ENCODE measurements at places on chromosomes 2 and 18. TPM values are rescaled to one million over a fixed set of nuclear protein-coding genes. Genes with fewer than 3 reads are reported as not detected.

DNA sequence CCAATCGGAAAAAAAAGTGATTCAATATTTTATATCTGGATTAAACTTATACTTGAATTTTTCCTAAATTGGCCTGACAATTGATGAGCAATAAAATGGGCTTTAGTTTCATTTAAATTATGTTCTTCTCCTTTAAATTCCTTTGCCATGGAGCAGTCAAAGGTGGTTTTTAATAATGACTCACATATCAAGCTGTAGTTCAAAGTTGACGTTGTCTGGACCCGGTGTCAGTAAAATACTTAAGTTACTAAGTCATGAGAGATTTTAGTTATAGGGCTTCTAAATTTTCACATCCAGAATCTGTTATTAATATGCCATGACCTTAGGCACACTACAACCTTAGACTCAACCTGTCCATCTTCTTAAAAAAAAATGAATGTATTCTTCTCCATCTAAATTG lies 62.5 kb downstream of the CDH2 start:
- DNase-seq: no peak

- DNase-seq: no peak
Observed at GRCh38 chr2:239968717-239969116, 56.4 kb downstream of the NDUFA10 start.

DNA sequence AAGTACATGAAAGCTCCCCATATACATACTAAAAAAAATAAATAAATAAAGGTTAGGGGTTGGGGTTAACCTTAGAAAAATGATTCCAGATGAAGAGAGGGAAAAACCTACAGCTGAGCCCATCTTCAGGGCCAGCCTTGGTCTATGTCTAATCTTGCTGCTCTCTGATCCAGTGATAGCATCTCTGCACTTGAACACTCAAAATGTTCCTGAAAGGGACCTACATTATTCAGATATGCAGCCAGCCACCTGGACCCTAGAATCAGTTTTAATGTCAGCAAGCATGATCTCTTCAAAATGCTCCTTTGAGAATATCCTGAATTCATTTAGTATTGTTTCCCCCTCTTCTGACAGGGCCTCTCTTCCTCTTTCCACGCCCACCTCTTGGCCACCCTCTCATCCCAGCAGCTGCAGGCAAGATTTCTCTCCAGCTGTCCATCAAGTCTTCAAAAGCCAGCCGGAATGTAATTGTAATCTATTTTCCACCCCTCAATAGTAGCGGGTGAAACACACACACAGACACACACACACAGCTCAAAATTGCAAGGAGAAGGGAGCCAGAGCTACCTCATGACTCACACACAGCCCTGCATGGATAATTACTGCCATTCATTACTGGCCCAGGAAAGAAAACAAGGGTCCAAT lies 135.5 kb downstream of the MYO3B start:
- no peak for DNase-seq

GRCh38 chr2:231612109-231612455 lies 19.4 kb downstream of the TEX44 start:
- DNase-seq: no peak

DNA sequence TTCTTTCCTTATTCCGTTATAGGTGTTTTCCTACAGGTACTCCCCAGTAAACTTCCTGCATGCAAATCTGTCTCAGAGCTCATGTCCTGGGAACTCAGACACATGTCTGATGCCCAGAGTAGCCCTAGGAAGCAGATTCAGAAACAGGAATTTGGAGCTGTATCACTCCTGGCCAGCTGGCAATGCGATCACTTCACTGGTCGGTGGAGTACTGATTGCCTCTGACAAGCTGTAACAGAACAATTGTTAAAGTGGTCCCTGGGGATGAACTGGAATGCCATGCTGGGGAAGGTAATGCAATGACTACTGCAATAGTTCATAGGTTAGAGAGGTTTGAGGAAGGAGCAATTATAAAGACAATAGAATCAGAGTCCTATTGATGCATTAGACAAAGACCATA lies 131.6 kb upstream of the DOCK10 start:
- DNase-seq: no peak

DNA sequence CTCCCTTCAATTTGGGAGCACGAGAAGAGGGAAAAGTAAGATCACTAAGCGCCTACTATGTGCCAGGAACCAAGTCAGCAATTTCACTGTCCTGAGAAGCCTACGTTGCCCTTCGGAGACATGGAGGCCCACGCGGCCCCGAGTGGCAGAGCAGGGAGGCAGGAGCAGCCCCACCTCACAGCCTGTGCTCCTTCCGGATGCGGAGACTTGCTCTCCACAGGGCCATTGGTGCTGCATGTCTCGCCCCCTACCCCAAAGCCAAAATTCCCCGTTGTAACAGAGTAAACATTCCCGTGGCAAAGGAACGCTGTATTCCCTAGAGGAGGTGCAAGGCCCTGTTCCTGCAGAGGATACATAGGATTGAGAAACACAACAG lies 4.5 kb downstream of the SLC14A2 start:
- no peak for DNase-seq

- no peak for DNase-seq
Observed at GRCh38 chr2:161166538-161167409, 6.5 kb downstream of the TANK start.

DNA sequence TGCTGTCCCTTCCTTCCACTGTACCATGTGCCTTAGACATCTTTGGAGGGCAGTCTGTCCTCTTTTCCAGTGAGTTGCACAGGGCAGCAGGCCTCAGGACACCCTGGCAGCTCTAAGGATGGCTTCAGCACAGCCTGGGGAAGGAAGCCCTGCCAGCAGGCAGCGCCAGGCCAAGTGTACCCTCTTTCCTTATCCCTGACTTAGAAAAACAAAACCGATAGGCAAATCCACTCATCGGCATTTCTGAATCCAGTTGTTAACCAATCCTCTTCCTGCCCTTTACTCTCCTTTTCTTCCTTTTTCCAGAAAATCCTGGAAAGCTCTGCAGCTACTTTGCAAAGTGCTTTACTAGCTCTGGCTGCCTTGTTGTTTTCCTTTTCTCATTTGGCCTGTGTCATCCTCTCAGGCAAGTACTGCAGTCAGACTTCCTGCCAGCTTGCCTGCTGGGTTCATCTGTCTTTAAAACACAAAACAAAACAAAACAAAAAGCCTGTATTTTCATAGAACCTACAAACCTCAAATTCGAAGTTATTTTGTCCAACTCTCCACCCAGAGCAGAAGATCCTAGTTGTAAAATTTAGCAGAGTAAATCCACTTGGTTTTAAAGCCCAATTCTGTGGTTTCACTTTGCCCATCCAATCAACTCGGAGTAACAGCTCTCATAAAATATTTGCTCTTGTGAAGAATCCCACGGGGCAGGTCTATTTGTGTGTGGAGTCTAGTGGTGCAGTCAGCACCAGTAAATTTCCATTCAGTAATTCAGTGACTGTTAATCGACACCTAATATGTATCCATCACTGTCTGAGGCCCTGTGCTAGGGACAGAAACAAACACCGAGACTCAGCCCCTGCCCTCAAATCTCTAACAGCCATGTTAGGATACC lies 45.2 kb downstream of the PCBP1 start:
- no peak for DNase-seq

DNA sequence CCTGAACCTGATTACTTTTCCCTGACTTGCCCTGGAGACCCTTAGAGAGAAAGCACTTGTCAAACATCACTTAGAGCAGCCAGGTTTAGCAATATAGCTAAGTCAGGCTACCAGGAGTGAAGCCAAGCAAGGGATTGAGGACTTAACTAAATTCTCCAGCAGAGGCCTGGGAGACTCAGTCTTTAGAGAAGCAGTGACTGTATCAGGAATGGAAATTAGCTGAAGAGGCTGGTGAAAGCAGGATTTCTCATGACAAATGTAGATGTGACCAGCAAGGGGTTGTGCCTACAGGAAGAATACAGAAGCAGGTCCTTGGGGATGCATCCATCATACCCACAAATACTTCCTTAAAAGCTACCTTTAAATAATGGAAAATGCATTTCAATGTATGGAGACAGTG lies 368.9 kb upstream of the MEIS1 start:
- no peak for DNase-seq

DNA sequence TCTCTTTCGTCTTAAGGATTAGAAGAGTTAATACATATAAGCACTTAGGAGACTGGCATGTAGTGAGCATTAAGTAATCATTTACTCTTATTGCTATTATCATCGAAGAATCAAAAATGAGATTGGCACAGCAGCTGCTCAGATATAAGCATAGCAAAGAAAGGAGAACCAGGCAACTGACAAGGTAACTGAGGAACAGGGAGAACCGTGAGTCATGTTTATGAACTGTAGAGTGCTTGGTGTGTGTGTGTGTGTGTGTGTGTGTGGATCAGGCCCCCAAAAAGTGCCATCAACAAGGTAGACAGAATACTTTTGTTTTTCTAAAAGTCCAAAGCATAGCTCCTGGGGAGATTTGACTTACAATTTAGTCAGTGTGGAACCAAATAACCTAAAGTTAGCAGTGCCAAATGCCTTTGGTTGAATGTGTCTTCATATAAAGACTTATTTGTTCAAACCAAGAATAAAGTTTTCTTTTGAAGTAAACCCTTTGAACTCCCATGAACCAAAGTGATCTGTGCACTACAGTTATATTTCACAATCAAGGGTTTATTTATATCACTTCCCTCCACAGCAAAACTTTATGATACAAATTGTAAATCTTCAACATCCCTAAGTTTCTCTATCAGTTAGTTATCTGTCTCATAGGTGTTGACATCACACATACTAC lies 660.6 kb downstream of the NYAP2 start:
- no peak for DNase-seq

DNA sequence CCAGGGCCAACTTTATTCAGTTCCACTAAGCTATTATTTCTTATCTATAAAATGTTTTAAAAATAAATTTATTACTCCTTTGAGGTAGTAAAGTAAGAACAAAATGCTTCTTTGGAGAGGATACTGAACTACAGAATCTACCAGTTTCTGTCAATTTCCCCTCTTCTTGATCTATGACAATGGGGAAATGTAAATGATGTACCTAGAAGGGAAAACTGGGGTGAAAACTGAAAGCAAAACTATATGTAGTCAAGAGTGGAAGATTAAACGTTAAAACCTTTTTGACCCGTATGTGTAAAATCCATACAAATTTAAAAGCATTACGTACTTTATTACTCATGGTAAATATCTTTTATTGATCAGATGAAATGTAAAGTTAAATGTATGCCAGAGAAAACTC lies 1287.8 kb upstream of the TMEFF2 start:
- DNase-seq: no peak

GRCh38 chr2:18599509-18600254 lies 10.3 kb upstream of the NT5C1B start:
- DNase-seq: no peak

The CNDP1 gene
- polyA plus RNA-seq: 1.6 TPM

The HK2 gene
- 12.1 TPM for polyA plus RNA-seq

The INO80B gene
- polyA plus RNA-seq: 26.9 TPM

The EHD3 gene
- 21.5 TPM for polyA plus RNA-seq

The ABHD1 gene
- polyA plus RNA-seq: 1.4 TPM
